Smooth muscle cell of the pulmonary artery (primary cell): ENCODE measurements at places on chromosomes 11 and 22. TPM values are rescaled to one million over a fixed set of nuclear protein-coding genes. Genes with fewer than 3 reads are reported as not detected.

The NXPE4 gene
- total RNA-seq: not detected in 2 replicates

The LRRC74B gene
- 0.07 TPM in 1 of 2 replicates, not detected in the other for total RNA-seq

The KCNJ1 gene
- not detected in 2 replicates for total RNA-seq

The MPEG1 gene
- not detected in 2 replicates for total RNA-seq

The HEPHL1 gene
- total RNA-seq: not detected in 2 replicates

The RAG1 gene
- 0.33 and 0.65 TPM in 2 replicates for total RNA-seq

The YAP1 gene
- 203 and 218 TPM in 2 replicates for total RNA-seq

The PPP6R3 gene
- 87.8 and 103 TPM in 2 replicates for total RNA-seq

The PKP3 gene
- 0.56 and 0.65 TPM in 2 replicates for total RNA-seq

The ADM2 gene
- 3.5 and 7.9 TPM in 2 replicates for total RNA-seq

The KRTAP5-10 gene
- total RNA-seq: not detected in 2 replicates

The SLC6A5 gene
- total RNA-seq: not detected in 2 replicates

The MIAT gene
- total RNA-seq: 0.63 and 0.72 TPM in 2 replicates

The MS4A18 gene
- total RNA-seq: not detected in 2 replicates

The CABP4 gene
- total RNA-seq: under 0.01 TPM in 1 of 2 replicates, not detected in the other

The CSF2RB gene
- 0.46 and 0.52 TPM in 2 replicates for total RNA-seq

The NRXN2 gene
- total RNA-seq: 8.0 and 92.7 TPM in 2 replicates

The KLHL35 gene
- 3.6 and 4.6 TPM in 2 replicates for total RNA-seq

The CYP2D6 gene
- 0.20 and 0.43 TPM in 2 replicates for total RNA-seq

The SCGB1D2 gene
- not detected in 2 replicates for total RNA-seq

The LARGE1 gene
- 23.9 and 32.0 TPM in 2 replicates for total RNA-seq

The ADORA2A gene
- total RNA-seq: 1.6 and 2.5 TPM in 2 replicates

The SYTL2 gene
- total RNA-seq: 28.9 and 196 TPM in 2 replicates

The C11orf52 gene
- 0.23 and 0.72 TPM in 2 replicates for total RNA-seq

The SPON1 gene
- 2.0 and 30.5 TPM in 2 replicates for total RNA-seq

The FIBIN gene
- 15.4 and 28.8 TPM in 2 replicates for total RNA-seq

The FERMT3 gene
- 4.1 and 21.1 TPM in 2 replicates for total RNA-seq
